Epithelial cell of proximal tubule (primary cell): ENCODE measurements at places on chromosomes 3 and 15. TPM values are rescaled to one million over a fixed set of nuclear protein-coding genes. Genes with fewer than 3 reads are reported as not detected.

GRCh38 chr15:42457445-42458442, 33.2 kb downstream of the ZNF106 start:
- DNase-seq: peak; percentile 75

The RTP4 gene
- total RNA-seq: 0.29 and 0.40 TPM in 2 replicates

- DNase-seq: no peak
These were observed 130.0 kb downstream of the DMXL2 start for GRCh38 chr15:51492528-51492927.

DNA sequence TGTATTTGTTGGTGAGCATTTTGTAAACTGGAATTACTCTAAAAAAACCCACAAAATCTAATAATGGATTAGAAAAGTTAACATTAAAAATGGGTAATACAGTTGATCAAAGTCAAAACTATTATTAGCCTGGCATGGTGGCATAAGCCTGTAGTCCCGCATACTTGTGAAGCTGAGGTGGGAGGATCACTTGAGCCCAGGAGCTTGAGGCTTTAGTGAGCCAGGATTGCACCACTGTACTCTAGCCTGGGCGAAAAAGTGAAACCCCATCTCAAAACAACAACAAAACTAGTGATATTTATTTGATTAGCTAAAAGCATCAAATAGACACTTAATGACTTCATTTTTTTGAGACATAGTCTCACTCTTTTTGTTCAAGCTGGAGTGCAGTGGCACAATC, 3.6 kb downstream of the SNX1 start:
- no peak for DNase-seq

The STRIT1 gene
- not detected in 2 replicates for total RNA-seq

The SCAANT1 gene
- not detected in 2 replicates for total RNA-seq

GRCh38 chr15:41169781-41170180, 53.7 kb upstream of the INO80 start:
- no peak for DNase-seq

DNA sequence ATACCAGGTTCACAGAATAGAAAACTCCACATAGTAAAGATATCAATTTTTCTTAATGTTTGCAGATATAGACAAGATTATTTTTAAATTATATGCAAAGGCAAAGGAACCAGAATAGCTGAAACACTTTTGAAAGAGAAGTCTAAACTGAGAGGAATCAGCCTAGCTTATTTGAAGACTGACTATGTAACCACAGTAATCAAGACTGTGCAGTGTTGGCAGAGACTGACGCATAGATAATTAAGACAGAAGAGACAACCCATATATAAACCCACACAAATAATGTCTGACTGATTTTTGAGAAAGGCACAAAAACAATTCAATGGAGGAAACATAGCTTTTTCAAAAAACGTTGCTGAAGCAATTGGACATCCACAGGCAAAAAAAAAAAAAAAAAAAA, 28.6 kb upstream of the ACKR4 start:
- DNase-seq: no peak

The UPK1B gene
- total RNA-seq: 23.9 and 56.4 TPM in 2 replicates

DNA sequence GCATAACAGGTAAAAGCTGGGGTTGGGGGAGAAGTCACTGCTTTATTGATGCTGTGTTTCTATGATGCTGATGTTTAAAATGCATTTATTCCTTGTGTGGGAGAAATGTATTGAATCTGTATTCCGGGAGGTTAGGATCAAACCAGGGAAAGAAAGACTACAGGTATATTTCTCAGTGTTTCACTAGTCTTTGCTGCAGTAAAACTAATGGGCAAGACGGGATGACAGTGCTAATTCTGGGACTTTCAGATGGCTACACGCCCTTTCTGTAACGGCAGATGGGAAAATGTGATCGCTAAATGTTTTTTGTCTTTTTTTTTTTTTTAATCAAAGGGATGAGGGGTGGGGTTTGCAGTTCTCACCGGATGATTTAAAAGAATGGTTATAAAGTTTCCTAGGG, 393 bp downstream of the CNTN6 start:
- DNase-seq: no peak

The DLL4 gene
- 0.07 and 0.69 TPM in 2 replicates for total RNA-seq

The THBS1 gene
- total RNA-seq: 61.7 and 168 TPM in 2 replicates

The BCHE gene
- total RNA-seq: 1.1 and 2.9 TPM in 2 replicates

DNA sequence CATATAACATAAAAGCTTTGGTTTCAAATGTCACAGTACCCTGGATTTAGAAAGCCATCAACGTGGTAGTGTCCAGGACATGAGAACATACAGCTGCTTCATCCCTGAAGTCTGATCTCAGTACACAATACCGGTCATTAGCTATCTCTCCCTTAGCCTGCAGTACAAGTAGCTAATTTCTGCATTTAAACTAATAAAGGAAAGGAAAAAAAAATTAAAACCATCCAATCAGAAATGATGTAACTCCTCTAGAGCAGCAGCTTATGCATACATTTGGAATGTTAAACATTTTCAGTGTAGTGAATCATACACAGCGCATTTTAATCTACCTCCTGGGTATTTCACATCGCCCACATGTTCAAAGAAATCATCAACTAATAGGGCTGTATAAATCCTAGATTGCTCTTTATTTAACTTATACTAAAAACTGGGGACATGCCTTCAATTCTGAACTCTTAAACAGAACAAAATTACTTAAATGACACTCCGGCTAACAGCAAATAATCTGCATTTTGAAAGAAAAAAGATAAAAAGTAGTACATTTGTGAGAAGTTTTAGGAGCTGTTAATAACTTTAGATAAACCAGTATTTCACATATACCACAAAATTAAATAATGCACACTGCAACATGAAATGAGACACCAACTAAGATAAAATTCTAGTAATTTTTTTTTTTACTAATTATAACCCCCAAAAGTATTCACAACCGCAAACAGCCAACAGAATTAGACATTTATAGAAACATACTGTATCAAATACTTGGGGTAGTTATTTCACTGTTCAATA, 3.7 kb downstream of the IGF2BP2 start:
- peak; percentile 82 for DNase-seq

- DNase-seq: no peak
These were observed 85.3 kb upstream of the CLDN18 start for GRCh38 chr3:137924628-137925027.

The NR2C2 gene
- 15.4 and 16.3 TPM in 2 replicates for total RNA-seq

DNA sequence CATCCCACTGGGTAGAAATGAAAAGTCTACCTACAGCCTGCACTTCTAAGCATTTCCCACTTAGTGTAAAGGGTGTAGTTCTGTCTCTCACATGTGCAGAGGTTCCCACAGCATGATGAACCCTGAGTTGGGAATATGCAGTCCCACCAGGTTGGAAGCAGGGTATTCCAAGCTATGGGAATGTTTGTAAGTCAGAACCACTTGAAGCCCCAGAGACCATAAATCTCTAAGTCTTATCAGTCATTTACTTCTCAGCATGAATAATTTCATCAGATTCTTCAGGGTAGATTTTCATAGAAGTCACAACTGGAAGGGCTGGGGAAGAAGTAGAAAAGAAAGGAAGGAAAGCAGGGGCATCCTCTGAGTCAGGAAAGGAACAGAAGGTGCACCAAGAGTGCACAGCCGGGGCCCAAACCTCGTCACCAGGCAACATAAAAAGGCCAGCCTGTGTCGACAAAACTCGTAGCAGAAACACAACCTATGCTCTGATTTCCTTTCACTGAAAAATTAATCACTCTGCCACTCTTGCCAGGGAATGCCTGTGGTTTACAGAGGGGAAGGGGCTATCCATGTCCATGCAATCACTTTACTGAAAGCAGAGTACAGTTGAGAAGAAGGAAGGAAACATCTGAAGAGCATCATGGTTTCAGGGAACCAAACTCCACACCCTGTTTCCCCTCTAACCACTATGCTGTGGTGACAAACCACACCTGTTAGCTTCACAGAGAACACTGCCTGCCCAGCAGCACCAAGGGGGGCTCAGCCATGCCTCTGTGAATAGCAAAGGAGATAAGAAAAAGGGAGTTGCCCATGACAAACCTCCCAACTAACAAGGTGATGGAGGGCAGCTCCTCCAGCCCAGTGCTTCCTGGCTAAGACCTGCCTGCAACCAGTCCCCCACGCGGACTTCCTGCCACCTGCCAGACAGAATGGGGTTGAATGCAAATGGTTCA, 40.5 kb downstream of the SH3BP5 start:
- no peak for DNase-seq

DNA sequence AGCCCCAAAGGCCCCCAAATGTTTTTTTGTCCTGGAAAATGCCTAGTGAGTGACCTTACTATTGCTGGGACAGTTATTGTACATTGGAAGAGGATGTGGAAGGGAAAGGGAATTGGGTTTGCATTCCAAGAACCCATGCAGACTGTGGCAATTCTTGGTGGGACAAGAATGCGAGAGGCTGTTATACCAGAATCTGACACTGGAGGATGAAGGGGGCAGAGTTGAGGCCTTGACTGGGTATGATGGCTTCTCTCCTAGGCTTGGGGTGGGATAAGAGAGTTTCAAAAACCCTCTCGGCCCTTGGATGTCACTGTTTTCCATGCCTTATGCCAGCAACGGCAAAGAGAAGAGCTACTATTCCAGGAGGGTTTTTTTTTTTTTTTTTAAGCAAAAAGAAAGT, 25.3 kb downstream of the IL16 start:
- no peak for DNase-seq

DNA sequence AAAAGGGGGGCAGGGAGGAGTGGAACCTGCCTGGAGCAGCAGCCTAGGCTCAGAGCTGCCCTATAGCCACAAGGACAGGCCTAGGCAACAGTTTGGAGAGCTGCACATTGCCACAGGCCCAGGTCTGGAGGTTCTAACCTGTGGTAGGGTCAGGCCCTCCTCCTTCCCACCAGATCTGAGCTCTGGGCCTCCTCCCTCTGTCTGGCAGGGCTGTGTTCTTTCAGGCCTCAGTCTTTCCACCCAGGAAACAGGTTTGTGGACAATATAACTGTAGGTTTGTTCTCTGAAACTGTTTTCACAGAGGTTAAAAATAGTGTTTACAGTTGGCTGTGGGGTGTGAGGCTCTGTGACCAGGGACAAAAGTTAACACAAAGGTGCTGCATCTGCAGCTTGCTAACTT, 9.0 kb upstream of the CAMKV start:
- DNase-seq: no peak

GRCh38 chr3:50447290-50447840, 56.1 kb downstream of the CACNA2D2 start:
- DNase-seq: no peak

The FGF7 gene
- total RNA-seq: 0.07 TPM in 1 of 2 replicates, not detected in the other

GRCh38 chr3:134155446-134155845, 95.2 kb downstream of the RYK start:
- no peak for DNase-seq

GRCh38 chr3:40057077-40057476, 247.7 kb downstream of the MYRIP start:
- DNase-seq: no peak

GRCh38 chr3:55482496-55483195, 4.5 kb downstream of the WNT5A start:
- no peak for DNase-seq

DNA sequence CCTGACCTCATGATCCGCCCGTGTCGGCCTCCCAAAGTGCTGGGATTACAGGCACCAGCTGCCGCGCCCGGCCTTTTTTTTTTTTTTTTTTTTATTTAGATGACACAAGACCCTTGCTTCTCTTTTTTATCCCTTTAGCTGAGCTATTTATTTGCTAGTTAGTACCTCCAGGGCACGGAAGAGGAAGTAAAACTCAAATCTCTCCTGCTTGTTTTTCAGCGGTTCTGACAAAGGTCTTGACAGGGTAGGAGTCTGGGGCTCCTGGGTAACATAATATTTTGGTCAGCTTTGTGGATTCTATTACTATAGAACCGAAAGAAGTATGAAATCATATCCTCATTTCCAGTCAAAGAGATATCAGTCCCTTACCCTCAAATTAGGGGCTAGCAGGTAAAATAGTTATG, 44.0 kb upstream of the ETV5 start:
- DNase-seq: no peak

GRCh38 chr3:189233225-189233858, 61.6 kb downstream of the TPRG1 start:
- DNase-seq: no peak

The GXYLT2 gene
- total RNA-seq: 1.6 and 2.8 TPM in 2 replicates

DNA sequence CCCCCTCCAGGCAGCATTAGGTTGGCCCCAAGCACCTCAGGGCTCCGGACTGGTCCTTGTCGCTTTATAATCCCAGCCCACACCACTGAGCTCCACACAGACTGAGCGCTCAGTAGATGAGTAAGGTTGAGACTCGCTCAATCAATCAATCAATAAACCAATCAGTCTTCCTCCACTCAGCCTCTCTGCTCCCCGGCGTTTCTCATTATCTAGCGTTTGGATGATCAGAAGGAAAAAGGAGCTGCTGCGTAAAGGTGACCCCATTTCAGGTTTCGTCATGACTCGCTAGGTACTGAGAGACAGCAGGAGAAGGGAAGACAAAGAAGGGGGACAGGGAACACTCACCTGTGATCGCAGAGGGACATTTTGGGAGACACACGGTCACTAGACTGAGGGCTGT, 41.2 kb downstream of the ZNF710 start:
- no peak for DNase-seq

GRCh38 chr3:48990636-48991469, 812 bp downstream of the P4HTM start:
- no peak for DNase-seq

The SLC28A1 gene
- not detected in 2 replicates for total RNA-seq

- DNase-seq: no peak
These were observed 98.3 kb upstream of the VGLL3 start for GRCh38 chr3:87088993-87089841.

DNA sequence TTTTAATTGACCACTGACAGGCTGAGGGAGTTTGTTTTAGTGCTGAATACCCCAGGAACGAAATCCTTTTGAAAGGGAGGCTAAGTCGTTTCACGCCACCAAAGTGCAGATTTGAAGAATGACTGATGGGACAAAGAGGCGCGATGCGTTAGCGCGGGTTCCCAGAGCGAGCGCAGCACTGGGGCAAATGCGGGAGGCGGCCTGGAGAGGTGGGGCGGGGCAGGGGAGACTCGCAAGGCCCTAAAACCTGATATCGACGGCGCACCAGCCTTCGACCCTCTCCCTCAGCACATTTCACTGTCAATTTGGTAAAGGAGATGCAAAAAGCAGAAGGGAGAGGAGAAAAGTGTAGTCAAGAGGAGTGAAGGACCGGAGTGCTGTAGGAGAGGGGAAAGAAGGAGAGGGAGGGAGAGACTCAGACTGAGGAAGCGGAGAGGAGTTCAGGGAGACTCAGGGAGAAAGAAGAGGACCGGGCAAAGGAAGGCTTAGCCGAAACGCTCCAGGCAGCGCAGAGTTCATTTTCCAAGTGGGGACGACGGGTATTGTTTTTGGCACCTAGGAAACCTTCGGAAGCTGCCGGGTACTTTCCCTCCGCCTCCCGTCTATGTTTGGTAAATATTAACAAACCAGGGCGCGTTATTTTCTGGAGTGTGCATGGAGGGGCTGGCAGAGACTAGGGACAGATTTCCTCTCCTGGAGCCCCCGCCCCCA, 3.8 kb upstream of the FOXB1 start:
- DNase-seq: no peak

The HESX1 gene
- 0.14 TPM in 1 of 2 replicates, not detected in the other for total RNA-seq

The TGM4 gene
- 0.07 TPM in 1 of 2 replicates, not detected in the other for total RNA-seq

GRCh38 chr15:82970696-82971095, 15.3 kb upstream of the RAMAC start:
- no peak for DNase-seq

- DNase-seq: no peak
These were observed 66.6 kb downstream of the KCNMB2 start for GRCh38 chr3:178602856-178603255.

GRCh38 chr3:77370413-77370812, 330.5 kb downstream of the ROBO2 start:
- peak; percentile 10 for DNase-seq

The MYZAP gene
- total RNA-seq: 0.06 and 0.14 TPM in 2 replicates

The ACKR4 gene
- total RNA-seq: not detected in 2 replicates

GRCh38 chr15:93185796-93186195, 96.8 kb upstream of the RGMA start:
- DNase-seq: no peak
